CD4-positive, CD25-positive, alpha-beta regulatory T cell (primary cell): ENCODE measurements at places on chromosomes 3 and 15.
A peak's percentile ranks its signal among the peaks of the same experiment; 100 is the strongest.

DNA sequence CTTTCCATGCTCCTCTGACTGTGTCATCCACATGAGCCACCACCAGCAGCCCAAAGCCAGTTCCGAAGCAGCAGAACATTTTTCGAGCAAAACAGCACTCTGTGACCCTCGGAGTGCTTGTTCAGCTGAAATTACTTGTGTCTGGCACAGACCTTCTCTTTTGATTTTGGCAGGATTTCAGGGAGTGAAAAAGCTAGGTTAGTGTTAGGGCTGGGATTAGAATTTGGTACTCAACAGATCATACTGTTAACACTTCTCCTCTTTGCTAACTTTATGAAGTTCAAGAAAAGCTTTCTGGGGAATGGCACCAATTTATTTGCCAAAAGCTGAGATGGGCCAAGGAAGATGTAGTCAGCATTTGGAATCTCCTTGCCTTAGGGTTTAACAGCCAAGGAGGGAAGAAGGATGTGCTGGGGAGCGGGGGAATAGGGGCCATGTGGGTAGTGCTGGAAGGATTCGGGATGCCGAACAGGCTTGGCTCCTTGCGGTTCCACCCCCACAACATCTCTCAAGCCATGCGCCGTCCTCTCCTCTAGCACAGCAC, 55.1 kb upstream of the TRA2B start:
- DNase-seq, result no peak

GRCh38 chr3:195153130-195153529, 117.8 kb downstream of the XXYLT1 start:
- DNase-seq, result no peak

GRCh38 chr15:48965972-48966371, 2.3 kb upstream of the SHC4 start:
- DNase-seq, result no peak

GRCh38 chr3:194132465-194133286, 3.3 kb upstream of the HES1 start:
- no peak for DNase-seq

DNA sequence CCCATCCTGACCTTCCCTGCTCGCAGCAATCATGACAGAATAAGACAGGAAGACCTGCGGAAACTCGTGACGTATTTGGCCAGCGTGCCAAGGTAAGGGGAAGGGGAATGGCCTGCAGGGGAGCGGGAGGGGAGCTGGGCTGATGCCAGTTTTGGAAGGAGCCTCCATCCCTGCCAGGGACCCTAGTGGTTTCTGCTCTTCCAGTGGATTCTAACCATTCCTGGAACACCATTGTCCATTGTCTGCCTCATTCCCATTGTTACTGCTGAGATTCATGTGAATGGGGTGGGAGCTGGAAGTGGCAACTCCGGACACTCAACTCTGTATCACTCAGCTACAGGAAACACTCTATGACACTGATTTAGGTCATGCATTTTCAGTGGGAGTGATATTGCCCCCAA, 242.9 kb upstream of the ROPN1 start:
- no peak for DNase-seq

DNA sequence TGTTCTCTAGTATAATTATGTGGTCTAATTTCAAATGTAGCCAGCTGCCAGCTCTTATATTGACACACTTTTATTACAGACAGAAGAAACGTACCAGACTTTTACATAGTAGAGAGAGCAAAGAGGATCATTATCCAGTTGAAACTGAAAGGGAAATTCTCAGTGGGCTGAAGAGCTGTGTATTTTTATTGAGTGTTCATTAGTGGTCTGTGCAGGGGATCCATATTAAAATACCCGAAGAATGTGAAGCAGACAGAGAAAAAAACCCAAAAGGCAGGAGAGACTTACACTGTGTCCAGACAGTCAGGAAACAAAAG, 41.3 kb downstream of the MYRIP start:
- DNase-seq, result no peak

DNA sequence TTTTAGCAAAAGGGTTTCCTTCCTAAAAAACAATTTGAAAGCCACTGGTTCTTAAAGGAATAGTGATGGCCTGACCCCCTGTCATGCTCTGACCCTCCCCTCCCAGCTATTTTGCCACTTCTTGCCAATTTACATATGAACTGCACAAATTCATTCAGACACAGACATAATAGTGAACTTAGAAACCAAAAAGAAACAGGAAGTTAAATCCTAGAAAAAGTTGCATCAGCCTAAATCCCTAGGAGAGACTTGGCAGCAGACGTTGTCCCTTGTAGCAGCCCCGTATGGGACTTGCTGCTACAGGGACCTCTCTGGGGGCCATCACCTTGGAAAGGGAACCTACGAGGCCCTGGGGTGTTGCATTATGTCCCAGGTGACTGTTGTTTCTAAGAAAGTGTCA, 14.3 kb upstream of the PDE8A start:
- no peak for DNase-seq

DNA sequence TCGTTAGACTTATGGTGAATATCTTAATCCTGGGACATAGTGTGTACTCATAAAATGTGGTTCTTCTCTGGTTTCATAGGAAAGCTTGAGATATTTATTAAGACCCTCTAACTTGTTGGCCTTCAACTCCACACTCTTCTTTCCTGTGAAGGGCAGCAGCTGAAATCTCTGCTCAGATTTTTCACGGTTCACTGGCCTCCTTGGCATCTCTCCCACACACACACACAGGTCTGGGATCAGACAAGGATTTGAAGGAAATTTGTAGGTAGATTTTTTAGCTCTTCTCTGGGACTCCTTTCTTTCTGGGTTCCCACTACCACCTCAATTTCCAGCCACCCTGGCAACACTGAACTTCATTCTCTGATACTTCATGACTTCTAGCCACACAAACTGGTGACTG, 70.2 kb downstream of the MYRIP start:
- no peak for DNase-seq

DNA sequence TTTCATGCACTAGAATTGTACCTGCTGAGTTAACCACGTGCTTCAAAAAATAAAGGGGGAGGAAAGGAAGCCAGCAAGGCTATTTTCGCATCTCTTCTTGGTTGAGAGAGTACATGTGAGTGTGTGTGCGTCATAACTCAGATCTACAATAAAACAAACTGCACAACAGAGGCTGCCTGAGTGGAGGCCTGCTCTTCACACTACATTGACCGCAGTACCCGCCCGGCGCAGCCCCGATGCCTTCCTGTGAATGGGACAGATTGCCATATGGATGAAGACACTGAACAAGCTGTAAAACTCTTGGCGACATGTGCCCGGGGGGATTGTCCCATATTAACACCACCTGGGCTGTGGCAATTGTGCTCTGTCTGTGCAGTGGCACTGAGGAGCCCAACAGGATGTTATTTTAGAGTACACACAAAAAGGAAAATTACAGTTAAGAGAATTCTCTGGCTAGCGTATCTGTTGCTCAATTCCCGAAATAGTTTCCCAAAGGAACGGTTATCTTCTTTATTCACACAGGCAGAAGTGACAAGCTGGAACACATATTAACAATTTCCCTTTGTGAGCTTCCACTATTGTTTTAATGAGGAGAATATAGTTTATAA, 551.5 kb downstream of the FOXP1 start:
- peak; percentile 49 for DNase-seq

- no peak for DNase-seq
These were observed 127.5 kb downstream of the OSBPL10 start for GRCh38 chr3:31853580-31853979.

- no peak for DNase-seq
These were observed 846.1 kb upstream of the CFAP20DC start for GRCh38 chr3:59895972-59896371.

- no peak for DNase-seq
These were observed 55.3 kb upstream of the SLC6A1 start for GRCh38 chr3:10937141-10937825.

DNA sequence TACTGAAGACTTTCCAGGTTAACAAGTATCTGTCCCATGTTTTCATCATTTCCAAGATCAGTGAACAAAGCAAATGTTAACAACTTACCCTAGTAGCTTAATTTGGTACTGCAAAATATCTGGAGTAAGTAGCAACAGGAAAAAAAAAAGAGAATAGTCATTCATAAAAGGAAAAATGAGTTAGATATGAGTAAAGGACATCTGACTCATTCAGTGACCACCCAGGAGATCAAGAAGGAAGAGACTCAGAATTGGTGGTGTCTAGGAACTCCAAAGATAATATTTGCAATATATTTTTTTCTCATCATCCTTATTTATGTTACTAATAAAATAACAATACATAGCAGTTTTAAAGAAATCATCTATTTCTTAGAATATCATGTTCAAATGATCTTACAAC, 253.8 kb upstream of the COL8A1 start:
- DNase-seq, result no peak
